ENCODE measurements at places on chromosomes 3 and 15. TPM values are rescaled to one million over a fixed set of nuclear protein-coding genes. Genes with fewer than 3 reads are reported as not detected.

- peak; percentile 23 for DNase-seq
Measured at GRCh38 chr15:77295446-77295845, 124.5 kb downstream of the PEAK1 start.

DNA sequence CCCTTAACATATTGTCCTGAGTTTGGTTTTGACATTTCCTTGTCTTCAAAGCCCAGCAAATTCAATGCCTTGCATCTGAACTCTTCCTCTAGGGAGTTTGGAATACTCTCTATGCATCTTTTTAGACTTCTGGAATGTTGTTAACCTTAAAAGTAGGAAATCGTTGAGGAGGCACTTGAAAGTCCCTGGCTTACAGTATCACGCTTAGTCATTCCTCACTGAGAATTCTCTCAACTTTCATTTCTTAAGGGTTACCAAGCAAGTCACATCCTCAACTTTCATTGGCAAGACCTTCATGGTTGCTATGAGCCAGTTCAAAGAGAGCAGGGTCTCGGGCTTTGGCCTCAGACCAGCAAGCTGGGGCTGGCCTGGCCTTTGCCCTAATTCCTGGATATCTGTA lies 89.9 kb downstream of the ASB7 start:
- peak; percentile 83 for DNase-seq

DNA sequence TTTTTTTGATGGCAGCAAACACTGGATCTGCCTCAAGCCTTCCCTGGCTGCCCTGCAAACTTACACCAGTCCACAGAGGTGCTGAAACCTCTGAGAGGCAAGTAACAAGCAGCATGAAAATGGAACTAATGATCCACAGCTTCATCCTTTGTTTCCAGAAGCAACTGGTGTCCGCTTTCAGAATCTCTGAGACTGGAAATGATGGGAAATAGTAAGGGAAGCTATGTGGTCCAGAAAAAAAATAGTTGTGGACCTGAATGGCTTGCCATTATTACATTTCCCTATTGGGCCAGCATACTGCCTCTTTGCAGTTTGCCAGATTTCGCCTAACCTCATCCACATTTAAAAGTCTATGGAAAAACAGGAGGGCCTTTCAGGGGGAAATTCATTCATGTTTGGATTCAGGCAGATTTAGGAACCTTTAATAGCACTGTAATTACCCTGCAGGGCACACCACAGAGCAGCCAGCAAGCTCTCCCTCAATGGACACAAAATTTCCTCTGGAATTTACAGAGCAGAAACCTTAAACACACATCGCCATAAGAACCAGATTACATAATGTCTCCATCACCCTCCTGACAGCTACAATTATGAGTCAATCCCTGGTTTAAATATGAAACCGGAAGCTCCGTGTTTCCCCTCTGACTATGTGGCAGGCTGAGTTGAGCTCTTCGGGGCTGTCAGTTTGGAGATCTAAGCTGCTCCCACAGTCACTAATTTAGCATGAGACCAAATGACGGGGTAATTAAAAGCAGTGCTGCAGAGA lies 134.4 kb downstream of the TMCO5A start:
- peak; percentile 83 for DNase-seq

Gene PXYLP1
- 5.1 TPM for total RNA-seq

Gene SCG3
- not detected for total RNA-seq

GRCh38 chr3:44883999-44884431 lies 9.6 kb downstream of the TGM4 start:
- peak; percentile 98 for DNase-seq

DNA sequence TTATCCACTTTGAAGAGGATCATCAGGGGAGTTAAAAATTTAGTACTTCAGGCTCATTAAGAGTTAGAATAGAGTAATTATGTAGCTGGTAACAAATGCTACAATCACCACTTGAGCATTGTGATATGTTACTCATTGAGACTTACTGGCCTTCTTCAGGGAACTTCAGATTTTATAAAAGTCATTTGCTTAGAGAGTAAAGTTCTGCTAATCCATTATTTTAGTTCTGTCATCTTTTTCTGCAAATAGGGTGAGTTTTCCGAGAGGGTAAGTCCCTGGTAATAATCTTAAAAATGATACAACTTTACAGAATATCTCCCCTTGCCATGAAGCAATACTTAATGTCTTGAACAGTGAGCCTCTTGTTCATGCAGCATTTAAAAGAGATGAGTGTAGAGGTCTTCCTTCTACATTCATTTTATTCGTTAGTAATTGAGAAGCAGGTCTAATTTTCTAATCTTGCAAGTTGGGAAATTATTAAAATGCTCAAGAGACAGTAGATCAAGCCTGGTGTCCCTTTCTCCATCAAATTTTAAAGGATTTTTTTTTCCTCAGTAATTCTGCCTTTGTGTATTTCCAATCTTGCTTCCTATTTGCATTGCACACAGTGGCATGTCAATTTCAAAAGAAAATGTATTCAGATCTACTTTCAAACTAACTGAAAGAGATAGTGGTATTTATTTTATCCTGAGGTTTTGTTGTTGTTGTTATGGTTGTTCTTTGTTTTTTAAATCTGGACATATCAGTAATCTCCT lies 52.6 kb downstream of the MBNL1 start:
- DNase-seq: no peak

GRCh38 chr3:128369121-128369703 lies 97.5 kb downstream of the DNAJB8 start:
- no peak for DNase-seq

Gene BFSP2
- total RNA-seq: not detected

Gene C3orf49
- not detected for total RNA-seq

DNA sequence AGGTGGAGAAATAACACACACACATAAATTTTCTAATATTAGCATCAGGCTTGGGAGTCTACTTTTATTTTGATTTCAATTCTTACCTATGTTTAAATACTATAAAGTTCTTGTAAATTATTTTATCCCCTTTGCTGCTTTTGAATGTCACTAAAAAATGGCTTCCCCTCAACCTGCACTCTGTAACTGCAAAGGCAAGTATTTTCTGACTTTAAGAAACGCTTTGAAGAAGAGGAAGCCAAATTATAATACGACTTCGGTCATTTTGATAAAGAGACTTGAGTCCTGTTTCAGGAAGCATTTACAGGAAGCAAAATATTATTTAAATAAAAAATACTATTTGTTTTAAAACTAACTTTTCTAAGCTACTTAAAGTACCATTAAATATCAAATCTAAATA lies 627.7 kb upstream of the AGTR1 start:
- no peak for DNase-seq

Gene GOLGA8T
- 0.26 TPM for total RNA-seq

All from fibroblast of lung (primary cell).